Kidney glomerular epithelial cell (primary cell): ENCODE measurements at places on chromosomes 5 and 9.

GRCh38 chr5:84092738-84093137 lies 291.9 kb downstream of the EDIL3 start:
- DNase-seq: no peak

DNA sequence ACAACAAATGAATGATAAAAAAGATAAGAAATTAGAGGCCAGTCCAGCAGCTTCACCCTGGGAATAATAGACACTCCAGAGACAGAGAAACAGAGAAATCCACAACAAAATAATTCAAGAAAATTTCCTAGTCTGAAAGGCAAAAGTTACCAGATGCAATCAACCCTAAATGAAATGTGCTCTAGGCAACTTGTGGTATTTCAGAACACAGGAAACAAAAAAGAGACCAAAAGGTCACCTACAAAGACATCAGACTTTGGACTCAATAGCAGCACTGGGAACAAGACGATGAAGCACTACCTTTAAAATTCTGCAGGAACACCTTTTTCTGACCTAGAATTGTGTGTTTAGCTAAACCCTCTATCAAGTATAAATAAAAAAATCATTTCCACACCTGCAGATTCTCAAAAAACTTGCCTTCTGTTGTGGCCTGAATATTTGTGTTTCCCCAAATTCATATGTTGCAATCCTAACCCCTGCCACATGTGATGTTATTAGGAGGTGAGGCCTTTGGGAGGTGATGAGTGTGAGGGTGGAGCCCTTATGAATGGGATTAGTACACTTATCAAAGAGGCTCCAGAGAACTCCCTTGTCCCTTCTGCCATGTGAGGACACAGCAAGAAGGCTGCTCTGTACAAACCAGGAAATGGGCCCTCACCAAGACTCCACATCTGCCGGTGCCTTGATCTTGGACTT lies 5.9 kb upstream of the MAPK9 start:
- no peak for DNase-seq

GRCh38 chr9:17627641-17628040 lies 48.8 kb downstream of the SH3GL2 start:
- no peak for DNase-seq

- no peak for DNase-seq
These were observed 64.1 kb downstream of the PJA2 start for GRCh38 chr5:109345699-109346098.

DNA sequence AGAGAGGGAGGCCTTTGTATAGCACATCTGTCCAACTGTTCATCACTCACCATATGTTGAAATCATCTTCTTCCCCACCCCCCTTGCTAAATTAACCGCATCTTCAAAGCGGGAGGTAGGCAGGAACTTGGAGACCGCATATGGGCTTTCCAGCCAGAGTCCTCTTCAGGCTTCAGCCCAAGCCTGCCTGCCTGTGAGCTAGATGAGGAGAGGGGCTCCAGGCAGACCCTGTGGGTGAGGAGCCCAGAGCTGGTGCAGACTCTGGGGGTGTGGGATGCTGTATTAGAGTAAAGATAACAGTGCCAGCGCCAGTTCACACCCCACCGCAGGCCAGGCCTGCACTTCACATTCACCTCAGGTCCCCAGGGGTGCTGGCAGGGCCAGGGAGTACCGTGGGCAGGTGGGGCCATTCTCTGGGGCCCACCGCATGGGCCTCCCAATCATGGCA lies 16.2 kb downstream of the PRRC2B start:
- DNase-seq: no peak

DNA sequence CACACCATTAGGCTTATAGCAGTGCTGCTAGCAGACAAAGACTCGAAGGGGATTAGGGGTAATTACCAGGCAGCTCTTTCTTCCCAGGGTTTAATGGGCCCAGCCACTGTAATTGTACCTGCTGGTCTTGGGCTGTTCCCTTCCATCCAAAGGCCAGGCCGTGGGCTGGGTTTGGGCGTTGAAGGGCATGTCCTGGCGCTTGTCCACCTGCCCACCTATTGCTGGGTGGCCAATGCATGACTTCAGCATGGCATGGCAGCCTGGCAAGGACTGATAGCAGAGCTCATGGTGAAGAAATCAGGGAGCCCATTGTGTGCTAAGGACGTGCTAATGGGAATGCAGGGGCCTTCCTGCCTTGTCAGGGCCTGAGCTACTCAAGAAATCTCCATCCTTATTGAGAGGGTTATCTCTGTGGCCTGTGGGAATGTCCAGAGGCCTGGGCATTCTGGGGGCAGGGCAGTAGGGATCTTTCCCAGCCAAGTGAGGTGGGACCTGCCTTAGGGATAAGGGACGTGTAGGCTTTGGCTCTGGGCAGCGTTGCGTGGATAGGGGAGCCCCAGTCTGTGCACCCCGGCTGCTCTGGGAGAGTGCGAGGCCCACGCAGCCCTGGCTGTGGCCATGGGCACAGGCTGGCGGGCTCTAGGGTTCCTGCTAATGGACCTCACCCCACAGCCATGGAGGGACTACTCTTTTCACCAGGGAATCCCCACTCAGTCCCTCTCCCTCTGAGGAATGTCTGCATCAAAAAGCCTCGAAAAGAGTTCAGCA lies 116.1 kb upstream of the PITX1 start:
- no peak for DNase-seq

GRCh38 chr9:110255463-110256379 lies 586 bp downstream of the TXN start:
- no peak for DNase-seq

DNA sequence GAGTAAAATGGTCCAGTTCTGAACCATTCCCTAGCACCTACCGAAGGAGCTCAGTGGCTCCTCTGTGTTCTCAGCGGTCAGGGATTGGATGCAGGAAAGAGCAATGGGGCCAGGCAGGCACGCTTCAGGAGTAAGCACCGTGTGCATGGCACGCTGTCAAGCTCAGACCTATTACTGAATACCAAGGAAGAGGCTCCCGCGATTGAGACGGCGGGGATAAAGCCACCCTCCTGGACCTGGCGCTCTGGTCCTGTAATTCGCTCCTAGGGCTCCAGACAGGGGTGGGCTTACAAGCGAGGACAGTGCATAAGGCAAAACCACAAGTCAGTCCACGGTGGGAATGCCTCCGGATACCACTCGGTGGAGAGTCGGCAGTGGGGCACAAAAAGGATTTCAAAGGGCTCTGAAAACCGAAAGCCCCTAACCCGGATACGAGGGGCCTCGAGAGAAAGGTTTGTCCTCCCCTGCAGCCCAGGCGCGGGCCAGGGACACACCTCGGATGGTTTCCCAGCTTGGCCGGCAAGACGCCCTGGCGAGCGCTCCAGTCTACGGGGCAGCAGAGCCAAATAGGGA lies 988 bp downstream of the OXCT1 start:
- DNase-seq: peak; percentile 34

DNA sequence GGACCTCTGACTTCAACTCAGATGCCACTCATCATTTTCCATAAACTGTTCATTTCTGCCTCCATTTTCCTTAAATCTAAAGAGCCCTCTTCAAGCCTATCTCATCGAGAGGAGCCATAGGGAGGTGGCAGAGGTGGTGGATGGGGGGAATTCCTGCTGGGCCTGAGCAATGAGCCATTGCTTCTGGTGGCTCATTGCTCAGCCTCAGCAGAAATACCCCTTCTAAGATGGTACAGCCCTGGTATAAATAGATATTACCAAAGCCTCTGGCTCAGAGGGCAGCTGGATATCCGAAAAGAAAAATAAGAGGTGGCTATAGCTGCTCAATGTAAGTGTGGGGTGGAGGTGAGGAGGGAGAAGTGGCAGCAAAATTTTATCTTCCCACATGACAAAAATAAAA lies 313.5 kb downstream of the CAAP1 start:
- DNase-seq: no peak

GRCh38 chr9:114470121-114470520 lies 35.2 kb downstream of the WHRN start:
- no peak for DNase-seq

DNA sequence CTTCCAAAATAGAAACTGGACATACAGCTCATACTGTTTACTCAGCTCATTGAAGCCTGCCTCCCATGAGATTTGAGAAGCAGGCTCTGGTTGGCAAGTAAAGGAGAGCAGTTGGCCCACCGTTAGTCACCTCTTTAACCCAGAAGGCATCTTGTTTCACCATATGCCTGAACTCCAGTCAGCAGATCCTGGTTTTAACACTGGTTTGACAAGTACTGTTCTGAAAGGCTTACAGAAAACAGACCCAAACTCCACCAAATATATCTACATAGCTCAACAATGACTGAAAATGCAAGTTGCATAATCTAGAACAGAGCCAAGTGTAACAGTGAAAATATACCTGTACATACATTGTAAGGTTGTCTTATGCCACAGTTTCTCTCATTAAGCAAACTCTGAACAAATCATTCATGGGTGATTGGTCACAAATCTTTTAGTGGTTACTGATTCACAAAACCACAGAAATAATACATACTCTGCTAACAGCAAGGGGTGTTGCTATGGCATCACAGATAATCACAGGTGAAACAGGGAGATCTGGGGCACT lies 198.8 kb downstream of the BNC2 start:
- DNase-seq: peak; percentile 91

- DNase-seq: no peak
These were observed 55.3 kb downstream of the HMCN2 start for GRCh38 chr9:130320723-130321481.

- no peak for DNase-seq
These were observed 42.7 kb upstream of the IL17B start for GRCh38 chr5:149421834-149422233.

DNA sequence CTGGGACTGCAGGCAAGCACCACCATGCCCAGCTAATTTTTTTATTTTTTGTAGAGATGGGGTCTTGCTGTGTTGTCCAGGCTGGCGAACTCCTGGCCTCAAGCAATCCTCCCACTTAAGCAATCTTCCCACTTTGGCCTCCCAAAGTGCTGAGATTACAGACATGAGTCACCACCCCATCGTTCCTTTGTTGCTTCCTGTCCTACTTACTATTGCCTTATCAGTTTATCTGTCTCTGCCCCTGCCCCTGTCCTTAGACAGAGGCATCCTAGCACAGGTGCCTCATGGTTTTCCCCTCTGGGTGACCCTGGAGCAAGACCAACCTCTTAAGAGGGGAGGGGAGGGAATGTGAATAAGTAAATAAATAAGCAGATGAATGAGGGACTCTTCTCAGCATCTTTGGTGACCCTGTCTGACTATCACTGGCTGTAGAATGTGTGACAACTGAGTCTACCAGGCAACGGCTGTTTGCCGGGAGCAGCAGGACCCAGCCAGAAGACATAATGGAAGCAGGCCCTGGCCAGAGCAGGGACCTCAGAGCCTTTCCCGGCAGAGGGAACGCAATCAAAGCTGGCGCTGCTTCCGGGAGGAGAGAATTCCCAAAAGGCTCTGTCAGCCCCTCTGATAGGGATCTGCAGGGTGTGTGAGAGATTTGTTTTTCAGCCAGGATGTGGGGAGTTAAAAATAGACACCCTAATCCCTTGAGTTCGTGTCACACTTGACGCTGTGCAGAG lies 43.8 kb upstream of the DAB2IP start:
- DNase-seq: no peak

GRCh38 chr9:105246656-105247173 lies 2.3 kb downstream of the SLC44A1 start:
- no peak for DNase-seq

- no peak for DNase-seq
These were observed 119.5 kb upstream of the TRPC7 start for GRCh38 chr5:136484808-136485325.

DNA sequence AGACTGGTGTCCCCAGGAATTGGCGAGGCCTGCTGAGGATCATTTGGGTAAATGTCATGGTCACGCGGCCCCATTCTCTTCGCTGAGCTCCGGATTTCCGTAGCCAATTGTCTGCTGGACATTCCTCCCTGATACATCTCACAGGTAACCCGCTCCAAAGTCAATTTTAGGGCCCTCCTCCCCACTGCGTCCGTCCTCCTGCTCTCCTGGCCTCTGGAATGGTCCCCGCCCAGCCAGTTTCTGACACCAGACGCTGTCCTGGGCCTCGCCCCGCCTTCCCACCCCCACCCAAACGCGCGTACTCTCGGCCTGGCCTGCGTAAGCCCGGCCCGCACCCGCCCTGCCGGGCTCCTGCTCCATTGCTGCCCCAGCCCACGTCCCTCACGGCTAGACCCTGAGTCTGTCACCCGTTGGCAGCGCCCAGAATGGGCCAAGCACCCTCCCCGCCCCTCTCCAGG lies 202.0 kb downstream of the AUH start:
- no peak for DNase-seq
